ENCODE measurements at places on chromosomes 2 and 18.

DNA sequence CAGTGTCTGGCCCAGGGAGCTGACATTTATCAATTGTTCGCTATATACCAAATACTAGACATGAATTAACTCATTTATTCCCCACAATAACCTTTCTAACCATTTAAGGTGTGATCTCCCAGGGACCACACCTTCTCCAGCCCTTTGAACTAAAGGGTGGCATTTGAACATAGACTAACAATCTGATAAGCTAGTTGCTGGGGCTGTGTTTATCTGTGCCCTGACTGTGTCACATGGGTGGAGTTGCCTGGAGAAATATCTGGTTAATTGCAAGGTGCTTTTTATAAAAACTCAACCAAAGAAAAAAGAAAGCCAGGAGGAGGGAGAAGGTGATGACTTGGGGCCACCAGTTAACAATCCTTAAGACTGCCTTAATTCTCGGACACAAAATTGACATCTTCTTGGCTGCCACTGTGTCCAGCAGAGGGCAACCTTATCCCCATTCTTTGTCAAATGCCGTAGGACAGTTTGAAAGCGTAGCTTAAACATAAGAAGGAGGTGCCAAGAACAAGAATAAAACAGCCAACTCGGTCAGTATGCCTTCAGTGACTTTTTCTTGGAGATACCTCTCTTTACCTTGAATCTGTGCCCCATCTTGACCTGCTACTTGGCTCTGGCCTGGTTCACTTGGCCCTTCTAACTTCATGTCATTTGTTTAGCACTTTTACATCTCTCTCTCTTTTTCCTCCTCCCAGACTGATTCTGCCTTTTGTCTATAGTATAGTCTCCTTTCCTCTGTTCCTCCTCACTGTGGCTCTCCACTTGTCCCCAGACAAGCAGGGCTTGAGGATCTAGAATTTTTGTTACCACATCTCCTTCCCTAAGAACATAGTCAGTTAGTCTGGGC lies 183.4 kb downstream of the MYO3B start:
- peak; percentile 41 for DNase-seq

DNA sequence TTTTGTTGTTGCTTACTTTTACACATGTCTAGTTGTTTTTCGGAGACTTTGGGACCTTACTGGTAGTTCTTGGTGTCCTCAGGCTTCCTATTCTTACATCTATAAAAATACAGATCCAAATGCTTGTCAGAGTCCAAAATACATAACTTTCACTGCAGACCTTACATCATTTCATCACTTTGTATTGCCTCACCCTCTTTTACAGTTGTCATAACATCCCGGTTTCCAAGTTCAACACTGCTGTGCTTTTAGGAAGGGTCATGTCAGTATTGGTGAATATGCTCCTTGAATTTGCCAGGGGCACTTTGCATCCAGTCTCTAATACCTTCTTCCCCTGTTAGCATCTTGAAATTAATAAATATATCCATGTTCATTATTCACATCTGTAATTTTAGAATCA lies 518.2 kb upstream of the RAB12 start:
- no peak for DNase-seq

GRCh38 chr2:240932724-240933047 lies 26.6 kb downstream of the CROCC2 start:
- no peak for DNase-seq

- peak; percentile 91 for DNase-seq
Observed at GRCh38 chr2:229714080-229714735, at the start of gene DNER. DNER (minus strand) TSS chr2:229714555; CDS start chr2:229714423, 132 bp downstream.

- DNase-seq: peak; percentile 45
Observed at GRCh38 chr2:239991689-239992314, 33.3 kb downstream of the NDUFA10 start.

DNA sequence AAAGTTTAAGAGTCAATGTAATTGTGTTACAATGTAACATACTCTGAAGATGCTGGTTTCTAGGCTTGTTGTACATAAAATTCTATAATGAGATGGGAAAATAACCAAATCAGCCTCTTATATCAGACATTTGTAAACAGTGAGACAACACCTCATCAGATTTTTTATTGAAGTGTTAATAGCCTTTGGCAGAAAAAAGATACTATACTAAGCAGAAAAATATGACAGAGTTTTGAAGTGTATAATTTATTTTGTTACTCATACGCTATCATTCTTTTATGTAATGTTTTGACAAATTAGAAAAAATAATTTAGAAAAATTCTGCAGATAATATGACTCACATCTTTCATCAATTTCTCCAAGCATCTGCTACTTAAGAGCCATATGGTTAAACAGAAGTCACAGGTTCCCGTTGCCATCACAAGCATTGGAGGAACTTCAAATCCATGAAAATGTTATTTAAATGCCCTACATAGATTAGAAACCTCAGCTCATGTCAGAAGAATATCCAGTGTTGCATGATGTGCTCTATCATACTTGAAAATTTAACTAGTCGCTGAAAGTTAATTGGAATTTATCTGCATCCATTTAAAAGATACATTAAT lies 535.4 kb downstream of the LRP1B start:
- DNase-seq: no peak

DNA sequence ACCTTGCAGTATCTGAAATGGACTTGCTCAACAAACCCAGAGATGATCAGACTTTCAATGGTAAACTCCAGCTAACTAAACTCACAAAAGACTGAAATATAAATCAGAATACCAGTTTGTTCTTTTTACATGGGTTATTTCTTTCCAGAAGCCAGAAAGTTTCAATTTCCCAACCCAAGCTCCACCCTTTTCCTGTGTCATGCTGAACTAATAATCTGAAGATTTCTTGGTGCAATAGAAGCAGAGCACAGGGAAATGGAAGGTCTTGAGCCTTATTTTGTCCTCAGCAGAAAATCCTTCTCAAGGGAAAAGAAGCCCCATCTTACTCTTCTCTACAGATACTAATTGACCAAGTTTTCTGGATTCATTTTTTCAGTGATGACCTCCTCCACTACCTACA lies 93.3 kb upstream of the PAPOLG start:
- DNase-seq: no peak

- DNase-seq: no peak
Observed at GRCh38 chr18:1483385-1483784, 578.7 kb downstream of the ADCYAP1 start.

DNA sequence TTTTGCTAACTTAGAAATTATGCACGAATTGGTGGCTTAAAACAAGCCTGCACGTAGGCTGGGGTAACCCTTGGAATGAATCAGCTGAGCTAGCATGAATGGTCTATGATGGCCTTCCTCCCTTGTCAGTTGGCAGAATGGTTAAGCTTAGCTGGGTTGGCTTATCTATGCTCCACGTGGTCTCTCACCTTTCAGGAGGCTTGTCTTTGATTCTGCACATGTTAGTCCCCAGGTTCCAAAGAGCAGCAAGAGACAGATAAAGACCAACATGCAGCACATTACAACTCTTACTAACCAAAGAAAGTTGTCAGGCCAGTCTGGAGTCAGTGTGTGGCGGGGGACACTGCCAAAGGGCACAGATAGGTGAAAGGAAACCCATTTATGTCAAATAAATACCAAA lies 700.9 kb upstream of the SYT4 start:
- no peak for DNase-seq

DNA sequence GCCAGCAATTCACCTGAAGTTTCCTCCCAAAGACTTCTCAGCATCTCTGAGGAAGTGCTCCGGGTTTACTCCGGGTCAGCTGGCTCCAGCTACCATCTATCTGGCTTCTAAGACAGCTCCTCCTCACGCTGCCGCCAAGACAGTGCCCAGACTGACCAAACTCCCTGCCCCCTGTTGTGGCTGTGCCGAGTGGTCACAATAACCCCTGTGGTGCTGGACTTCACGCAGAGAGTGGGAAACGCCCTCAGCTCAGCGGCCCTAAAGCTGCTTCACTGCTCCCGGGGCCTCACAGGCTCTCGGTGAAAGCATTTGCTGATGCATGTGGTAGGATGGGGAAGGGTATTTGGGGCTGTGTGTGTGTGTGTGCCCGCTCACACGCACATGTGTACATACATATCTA lies 154.8 kb upstream of the ZNF236 start:
- DNase-seq: no peak

DNA sequence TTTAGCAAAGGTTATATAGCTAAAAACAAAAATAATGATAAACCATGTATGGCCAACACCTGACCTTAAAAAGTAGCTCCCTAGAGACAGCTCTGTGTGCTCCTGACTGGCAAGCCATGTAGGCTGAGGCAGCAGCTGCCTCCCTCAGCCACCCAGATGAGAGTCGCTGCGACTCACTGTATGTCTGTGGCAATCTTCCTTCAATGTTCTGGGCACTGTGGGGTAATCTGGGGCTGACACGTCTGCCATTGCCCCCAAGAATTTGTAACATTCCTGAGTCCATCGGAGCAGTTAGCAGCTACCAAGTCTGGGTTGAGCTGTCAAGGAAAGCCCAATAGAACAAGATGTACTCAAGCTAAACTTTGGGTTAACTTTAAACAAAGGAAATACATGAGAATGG lies 106.4 kb upstream of the DAPL1 start:
- no peak for DNase-seq

GRCh38 chr18:59783138-59783537 lies 85.9 kb upstream of the CCBE1 start:
- DNase-seq: peak; percentile 65

DNA sequence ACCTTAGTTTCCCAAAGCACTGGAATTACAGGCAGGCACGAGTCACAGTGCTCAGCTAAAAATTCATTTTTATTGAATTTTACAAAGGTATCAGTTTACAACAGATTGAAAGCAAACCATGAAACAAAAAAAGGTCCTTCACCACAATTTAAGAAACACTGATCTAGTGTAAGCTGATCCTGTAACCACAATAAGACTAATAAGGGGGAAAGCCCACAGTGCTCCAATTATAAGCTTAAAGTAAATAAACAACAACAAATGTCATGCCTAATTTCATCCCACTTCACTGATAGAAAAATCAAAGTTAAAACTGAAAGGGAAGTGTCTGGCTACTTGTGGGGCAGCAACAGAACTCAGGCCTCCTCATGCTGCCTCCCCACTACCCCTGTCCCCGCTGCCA lies 49.2 kb downstream of the ICA1L start:
- no peak for DNase-seq

DNA sequence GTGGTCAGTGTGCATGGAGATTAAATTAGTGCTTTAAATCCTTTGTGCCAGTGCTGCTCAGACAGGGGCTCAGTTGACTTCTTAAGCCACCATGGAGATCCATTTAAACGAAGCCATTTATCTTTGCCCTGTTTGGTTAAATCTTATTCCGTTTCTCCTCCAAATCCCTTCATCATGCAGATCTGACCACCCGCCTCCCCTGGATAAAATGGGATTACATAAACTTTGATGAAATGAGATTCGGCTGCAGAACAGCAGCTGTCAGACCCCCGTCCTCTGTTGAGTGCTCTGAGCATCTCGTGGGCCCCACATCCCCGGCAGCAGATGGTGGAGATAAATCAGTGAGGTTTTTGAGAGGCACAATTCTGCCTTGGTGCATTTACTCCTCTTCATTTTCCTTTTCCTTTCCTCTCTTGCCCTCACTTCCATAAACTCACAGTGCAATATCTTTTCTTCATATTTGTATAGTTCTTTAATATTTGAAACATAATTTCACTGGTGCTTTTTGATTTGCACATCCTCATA lies 84.4 kb upstream of the TWIST2 start:
- DNase-seq: no peak

- DNase-seq: no peak
Observed at GRCh38 chr2:236582968-236583367, 13.3 kb downstream of the ACKR3 start.
